Stimulated activated CD4-positive, alpha-beta T cell treated with anti-CD3 and anti-CD28 coated beads, Interleukin-1b, Interleukin-23, amount 100 ng/mL, for 24 hours (primary cell): ENCODE measurements at places on chromosomes 4 and X.

DNA sequence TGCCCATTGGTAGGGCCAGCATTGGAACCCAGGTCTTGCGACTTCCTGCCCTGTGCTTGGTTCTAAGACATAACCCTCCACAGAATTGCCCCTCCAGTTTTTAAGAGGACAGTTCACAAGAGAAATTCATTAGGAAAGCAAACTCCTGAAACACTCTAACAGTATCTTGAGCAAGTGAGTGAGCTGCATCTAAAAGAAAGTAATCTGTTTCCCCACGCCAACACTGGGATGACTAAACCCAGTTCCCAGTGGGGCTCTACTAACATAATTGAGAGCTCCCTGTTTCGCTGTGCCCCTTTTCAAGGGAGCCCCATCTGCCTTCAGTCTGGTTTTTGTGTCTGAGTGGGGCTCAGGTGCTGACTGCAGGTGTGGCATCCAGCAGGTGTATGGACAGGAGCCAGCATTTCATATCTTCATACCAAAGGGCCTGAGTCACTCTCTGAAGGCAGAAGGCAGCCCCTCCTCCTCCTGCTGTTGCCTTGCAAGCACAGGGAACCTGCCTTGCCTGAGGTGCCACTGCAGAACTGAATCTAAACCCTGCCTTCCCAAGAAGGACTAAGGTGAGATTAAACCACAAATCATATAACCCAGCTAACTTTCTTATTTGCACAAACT, 8.0 kb downstream of the AMOT start:
- no peak for DNase-seq

GRCh38 chr4:7384003-7384928, 50.5 kb downstream of the PSAPL1 start:
- DNase-seq = no peak

GRCh38 chrX:115018040-115018647, 728 bp upstream of the IL13RA2 start:
- DNase-seq = no peak

- DNase-seq = no peak
Observed at GRCh38 chrX:30816079-30816478, 73.0 kb downstream of the TAB3 start.

DNA sequence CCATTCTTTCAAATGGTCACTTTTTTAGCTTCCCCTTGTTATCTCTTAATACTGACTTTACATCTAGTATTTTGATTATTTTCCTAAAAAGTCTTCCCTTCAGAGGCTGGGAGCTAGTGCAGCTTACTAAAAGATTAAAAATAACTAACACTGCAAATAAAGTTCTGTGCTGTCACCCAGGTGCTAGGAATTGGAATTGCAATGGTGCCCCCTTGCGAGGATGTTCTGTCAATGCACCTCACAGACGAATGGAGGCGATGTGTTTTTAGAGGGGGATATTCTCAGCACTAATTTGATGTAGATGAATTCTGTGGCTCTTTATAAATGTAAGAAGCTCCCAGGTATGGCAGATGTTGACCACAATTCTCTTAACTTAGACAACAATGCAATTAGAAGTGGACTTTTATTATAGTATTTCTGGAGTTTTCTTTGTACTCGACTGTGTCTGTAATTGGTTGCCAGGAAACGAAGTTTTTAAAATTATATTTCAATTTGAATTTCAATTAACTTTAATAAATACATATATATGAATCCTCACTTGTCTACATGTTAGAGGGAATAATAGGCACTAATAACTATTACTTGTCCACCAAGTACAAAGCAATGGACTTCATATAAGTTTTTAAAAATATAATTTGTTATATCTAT, 22.0 kb upstream of the SMIM31 start:
- DNase-seq = peak; percentile 19

DNA sequence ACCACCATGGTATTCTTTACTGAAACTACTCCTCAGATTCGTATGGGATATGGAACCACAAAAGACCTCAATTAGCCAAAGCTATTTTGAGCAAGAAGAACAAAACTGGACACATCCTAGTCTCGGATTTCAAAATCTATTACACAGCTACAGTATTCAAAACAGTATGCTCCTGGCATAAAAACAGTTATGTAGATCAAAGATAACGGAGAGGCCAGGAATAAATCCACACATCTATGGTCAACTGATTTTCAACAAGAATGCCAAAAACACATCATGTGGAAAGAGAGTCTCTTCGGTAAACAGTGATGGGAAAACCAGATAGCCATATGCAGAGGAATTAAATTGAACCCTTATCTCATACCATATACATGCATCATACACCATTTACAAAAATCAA, 155.3 kb downstream of the SPCS3 start:
- no peak for DNase-seq

- no peak for DNase-seq
Observed at GRCh38 chr4:107292979-107293378, 256.9 kb upstream of the DKK2 start.

DNA sequence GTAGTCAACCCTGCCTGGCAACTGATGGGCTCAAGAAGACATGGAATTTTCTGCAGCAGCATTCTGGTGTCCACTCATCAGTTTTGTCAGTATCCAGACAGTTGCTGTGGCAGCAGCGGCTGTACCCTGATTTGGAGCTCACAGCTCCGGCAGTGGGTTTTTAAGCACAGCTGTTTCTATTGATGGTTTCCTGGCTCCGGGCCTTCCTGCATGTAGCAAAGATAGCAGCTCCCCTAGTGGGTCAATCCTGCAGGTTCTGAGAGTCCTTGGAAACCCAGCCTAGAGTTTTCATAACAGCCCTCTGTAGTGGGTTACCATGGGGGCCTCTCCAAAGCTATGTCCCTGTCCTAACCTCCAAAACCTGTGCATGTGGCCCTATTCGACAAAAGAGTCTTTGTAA, 84.0 kb upstream of the ATP6AP2 start:
- no peak for DNase-seq

GRCh38 chr4:94468093-94468769, 16.5 kb downstream of the PDLIM5 start:
- DNase-seq = no peak

DNA sequence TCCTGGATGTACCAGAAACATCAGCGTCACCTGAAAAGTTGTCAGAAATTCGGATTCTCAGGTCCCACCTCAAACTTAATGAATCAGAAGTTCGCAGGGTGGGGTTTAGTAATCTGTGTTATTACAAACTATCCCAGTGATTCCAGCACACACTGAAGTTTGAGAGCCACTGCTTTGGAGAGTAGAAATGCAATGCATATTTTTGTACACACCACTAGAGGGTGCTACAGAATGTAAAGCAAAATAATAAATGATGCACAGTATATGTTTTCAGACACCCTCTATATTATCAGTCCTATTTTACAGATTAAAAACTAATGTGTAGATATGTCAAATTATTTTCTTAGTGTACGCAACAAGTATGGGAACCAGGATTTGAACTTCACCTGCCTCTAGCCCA, 2.4 kb upstream of the MORF4L2 start:
- no peak for DNase-seq

DNA sequence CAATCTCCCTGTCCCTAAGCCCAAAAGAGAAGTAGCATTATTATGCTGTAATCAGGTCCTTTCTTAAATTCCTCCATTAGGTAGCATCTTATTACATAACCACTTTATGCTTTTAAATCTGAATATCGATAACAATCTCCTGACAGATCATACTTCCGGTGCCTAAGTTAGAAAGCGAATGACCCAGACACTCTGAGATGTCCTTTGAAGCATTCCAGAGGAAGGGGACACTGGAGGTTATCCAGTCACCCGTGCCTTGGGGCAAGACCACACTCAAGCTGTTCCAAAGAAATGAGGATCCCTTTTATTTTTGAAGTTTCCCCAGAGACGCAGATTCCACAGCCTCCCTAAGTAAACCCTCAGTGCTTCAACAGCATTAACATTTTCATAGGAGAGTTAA, 125.7 kb downstream of the PALLD start:
- DNase-seq = no peak

GRCh38 chrX:101617211-101618191, at the start of gene ARMCX6:
Gene ARMCX6, minus strand, starts transcription at chrX:101618000. Its CDS starts 1,380 bp downstream, at chrX:101616620.
- DNase-seq = peak; percentile 43

DNA sequence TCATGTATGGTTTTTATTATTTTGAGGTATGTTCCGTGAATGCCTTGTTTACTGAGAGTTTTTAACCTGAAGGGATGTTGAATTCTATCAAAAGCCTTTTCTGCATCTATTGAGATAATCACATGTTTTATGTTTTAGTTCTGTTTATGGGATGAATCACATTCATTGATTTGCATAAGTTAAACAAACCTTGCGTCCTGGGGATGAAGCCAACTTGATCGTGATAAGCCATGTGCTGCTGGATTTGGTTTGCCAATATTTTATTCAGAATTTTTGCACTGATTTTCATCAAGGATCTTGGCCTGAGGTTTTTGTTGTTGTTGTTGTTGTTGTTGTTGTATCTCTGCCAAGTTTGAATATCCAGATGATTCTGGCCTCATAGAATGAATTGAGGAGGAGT, 43.8 kb downstream of the CDX4 start:
- DNase-seq = no peak

GRCh38 chr4:76782837-76783236, 115.1 kb downstream of the SOWAHB start:
- DNase-seq = no peak

DNA sequence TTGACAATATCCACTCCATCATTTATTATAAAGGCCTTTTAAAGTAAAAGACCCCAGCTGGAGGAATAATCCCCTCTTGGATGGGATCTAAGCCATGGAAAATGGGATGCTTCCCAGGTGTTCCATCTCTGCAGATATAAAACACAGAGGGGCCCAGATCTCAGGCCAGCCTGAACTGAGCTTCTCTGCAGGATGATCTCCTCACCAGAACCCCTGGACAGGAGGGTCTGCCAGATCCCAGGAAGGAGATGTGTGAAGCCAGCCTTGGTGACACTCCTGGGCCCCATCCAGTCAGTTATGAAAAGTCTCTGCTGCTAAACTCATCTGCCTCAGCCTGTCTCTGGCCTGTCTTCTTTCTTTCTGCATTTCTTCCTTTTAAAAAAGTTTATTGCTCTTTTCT, 56.7 kb downstream of the HTRA3 start:
- no peak for DNase-seq

GRCh38 chr4:40448875-40449274, 113.7 kb downstream of the CHRNA9 start:
- DNase-seq = no peak

GRCh38 chr4:105458001-105458400, 15.9 kb downstream of the PPA2 start:
- DNase-seq = no peak

DNA sequence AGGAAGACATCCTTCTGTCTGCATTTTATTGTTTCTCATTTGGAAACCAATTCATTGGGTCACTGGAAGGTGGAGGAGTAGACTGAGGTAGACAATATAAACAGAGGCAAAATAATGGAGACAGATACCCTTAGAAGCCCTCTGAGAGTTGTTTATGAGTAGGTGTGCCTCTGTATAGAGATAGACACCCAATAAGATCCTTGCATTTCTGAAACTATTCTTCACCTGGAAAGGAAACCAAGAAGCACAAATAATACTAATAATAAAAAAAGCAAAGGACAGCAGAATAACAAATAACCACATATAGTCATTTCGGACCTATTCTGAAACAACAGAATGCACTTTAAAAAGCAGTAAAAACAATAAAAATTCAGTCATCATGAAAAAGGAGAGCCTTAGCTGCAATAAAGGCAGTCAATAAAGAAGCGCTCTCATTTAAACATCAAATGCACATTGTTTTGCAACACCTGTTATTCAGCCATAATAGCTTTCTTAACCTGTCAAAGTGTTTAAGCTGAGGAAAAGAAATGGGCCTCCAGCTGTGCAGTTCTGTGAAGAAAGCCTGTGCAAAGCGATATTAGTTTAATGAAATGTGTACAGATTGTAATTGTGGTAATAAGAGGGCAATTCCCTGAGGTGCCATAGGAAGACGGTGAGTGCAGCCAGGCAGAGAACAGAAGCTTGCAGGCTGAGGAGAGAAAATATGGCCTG, 904.2 kb downstream of the STPG2 start:
- DNase-seq = no peak

- no peak for DNase-seq
Observed at GRCh38 chr4:119498527-119498926, 130.1 kb downstream of the PDE5A start.

GRCh38 chr4:172356016-172356415, 542.8 kb downstream of the GALNTL6 start:
- DNase-seq = no peak

GRCh38 chr4:116118221-116118620, 967.2 kb downstream of the TRAM1L1 start:
- no peak for DNase-seq

- DNase-seq = no peak
Observed at GRCh38 chr4:48139691-48140090, 5.6 kb upstream of the TXK start.

- peak; percentile 14 for DNase-seq
Observed at GRCh38 chr4:7831330-7831729, 108.3 kb downstream of the AFAP1 start.

DNA sequence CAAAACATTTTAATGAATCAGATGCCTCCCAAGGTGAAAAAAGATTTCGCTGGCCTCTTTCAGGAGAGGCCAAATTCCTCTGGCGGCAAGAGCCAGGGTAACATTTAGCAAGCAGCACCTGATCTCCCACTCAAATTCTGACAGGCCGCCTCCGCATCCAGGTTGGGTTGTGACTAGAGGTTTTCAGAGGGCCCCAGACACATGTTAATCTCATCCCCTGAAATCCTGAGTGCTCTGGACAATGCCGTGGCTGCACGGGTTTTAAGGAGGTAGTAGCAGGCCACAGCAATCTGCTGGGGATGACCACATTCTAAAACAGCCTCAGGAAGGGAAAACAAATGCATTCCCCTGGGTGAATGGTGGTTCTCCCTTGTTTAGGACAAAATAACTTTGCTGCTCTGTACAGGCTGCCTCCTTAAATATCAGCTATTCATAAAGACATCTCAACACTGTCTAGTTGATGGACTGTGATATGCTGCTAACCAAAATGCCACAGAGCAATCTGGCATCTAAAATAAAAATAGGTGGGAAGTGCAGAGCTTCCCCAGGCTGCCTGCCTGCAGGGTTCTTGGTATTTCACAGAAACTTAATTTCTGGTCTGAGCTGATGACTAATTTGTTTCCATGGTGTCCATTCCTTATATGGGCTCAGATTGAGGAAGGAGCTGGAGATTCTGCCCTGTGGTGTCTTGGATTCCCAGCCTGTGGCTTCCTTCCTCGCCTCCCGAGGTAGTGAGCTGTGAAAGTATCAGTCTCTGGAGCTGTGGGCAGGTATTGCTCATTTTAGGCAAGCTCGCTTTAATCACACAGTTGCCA, 202.0 kb downstream of the DCLK2 start:
- no peak for DNase-seq

GRCh38 chrX:108165383-108166111, 74.0 kb downstream of the ATG4A start:
- no peak for DNase-seq

DNA sequence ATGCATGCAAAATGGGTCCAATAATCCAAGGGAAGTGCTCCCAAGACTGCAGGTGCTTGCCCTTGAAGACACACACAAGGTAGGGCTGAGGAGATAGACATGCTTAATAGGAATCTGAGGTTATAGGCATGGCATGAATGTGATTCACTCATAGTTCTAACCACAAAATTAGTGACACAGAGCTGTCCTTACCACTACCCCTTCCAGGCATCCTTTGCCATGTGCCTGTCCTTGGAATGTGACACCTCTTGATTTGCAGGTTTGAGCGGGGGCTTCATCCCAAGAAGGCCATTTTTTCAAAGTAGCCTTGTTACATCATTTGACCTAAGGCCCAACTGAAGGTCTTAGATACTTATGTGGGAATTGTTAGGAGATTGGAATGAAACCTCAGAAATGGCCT, 112.5 kb downstream of the CCNG2 start:
- DNase-seq = no peak
